Stimulated activated CD8-positive, alpha-beta memory T cell treated with anti-CD3 and anti-CD28 coated beads, Interleukin-4, amount 100 ng/mL, for 4 hours (primary cell): ENCODE measurements at places on chromosomes 16 and 17.

GRCh38 chr16:13926464-13926863 lies 6.5 kb downstream of the ERCC4 start:
- DNase-seq = no peak

- no peak for DNase-seq
Measured at GRCh38 chr16:79286646-79287423, 313.7 kb downstream of the MAF start.

GRCh38 chr17:70172923-70173322 lies 3.6 kb downstream of the KCNJ2 start:
- DNase-seq = no peak

DNA sequence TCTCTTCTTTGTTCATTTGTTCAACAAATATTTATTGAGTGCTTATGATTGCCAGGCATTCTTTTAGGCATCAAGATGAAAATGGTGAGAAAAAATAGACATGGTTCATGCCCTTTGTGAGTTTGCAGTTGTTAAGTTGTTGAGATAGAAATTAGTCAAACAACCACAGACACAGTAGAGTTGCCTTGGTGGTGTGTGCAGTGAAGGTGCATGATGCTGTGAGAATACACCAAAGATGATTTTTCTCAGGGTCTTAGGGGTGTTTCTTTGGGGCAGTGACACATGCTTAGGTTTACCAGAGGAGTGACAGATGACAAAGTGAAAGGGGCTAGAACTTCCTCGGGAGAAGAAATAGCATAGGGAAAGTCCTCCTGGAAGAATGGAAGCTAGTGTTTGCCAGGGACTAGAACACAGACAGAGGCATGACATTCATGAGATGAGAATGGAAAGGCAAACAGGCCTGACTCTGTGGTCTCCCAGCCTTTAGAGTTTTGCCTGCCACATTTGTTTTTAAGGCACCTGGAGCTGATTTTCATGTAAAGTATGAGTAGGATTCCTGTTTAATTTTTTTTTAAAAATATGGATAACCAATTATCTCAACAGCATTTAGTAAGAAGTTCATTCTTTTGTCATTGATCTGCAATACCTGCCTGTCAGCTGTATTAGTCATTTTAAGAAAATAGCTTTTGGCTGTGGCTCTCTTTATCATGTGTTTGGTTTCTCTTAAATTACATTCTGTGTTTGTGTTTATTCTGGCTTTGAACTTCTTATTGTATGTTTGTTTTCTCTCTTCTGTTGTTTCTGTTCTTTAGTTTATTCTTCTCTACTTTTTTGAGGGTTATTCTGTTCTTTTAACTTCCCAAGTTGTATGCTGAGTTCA lies 36.6 kb downstream of the CYLD start:
- DNase-seq = no peak

DNA sequence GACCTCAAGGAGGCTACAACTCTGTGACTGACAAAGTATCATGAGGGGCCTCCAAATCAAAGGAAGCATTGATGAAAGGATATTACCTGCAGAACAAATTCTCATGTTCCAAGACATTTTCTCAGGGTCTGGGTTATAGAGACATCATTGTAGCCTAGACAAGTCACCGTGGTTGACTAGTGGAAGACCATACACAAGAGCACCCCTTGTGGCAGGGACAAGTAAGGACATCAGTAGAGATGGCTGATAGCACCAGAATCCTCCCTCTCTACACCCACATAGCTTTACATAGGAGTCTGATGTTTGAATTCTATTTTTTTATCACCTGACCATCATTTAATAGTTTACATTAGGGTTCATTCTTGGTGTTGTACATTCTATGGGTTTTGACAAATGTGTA lies 32.5 kb upstream of the CDH8 start:
- no peak for DNase-seq

GRCh38 chr16:66703406-66704215 lies 7.1 kb upstream of the CMTM4 start:
- no peak for DNase-seq

- no peak for DNase-seq
Measured at GRCh38 chr16:35532576-35532975, 2073.2 kb downstream of the TP53TG3F start.

DNA sequence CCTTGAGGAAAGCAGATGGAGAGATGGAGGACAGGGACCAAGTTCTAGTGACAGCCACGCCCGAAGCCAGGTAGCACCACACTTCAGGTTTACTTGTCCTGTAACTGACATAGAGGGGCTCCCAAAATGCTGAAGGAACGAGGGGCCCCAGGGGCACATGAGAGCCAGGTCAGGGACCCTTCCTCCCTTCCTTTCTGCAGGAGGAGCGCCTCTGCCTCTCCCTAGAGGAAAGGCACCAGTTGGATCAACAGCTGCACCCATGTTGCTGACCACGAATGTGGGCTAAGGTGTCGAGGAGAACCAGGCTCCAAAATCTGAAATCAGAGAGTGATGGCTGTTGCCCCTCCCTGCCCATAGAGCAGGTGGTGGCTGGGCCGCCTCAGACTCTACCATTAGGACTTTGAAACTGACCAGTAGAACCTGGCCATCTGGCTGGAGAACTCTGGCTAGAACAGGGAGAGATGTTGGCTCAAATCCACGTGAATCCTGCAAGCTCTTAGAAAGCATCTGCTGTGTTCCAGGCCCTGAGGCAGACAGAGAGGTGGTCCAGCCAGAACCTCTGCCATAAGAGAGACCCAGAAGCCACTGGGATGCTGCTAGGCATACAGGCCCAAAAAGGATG lies 218.8 kb downstream of the KATNIP start:
- no peak for DNase-seq

DNA sequence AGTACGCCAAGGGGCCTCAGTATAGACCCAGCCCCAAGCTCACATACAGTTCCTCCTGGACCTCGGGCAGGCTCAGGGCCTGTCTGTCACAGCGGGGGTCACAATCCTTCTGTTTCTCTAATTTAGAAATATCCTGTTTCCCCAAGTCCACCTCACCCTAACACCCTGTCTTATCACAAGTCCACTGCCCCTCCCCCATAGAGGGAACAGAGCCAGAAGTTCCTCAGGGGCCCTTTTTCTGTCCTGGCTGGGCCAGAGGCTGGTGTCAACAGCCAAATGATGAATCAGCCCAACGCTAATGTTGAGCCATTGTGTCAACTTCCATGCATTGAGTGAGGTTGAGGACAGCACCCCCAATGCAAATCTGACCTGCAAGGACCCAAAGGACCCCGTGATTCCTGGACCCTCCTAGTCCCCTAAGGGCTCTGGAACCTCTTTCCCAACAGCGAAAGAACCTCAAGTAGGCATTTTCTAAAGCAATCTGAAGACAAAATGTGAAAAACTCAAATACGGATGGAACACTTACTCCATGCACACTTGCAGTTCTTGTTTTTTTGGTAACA lies 58.6 kb downstream of the PECAM1 start:
- no peak for DNase-seq

DNA sequence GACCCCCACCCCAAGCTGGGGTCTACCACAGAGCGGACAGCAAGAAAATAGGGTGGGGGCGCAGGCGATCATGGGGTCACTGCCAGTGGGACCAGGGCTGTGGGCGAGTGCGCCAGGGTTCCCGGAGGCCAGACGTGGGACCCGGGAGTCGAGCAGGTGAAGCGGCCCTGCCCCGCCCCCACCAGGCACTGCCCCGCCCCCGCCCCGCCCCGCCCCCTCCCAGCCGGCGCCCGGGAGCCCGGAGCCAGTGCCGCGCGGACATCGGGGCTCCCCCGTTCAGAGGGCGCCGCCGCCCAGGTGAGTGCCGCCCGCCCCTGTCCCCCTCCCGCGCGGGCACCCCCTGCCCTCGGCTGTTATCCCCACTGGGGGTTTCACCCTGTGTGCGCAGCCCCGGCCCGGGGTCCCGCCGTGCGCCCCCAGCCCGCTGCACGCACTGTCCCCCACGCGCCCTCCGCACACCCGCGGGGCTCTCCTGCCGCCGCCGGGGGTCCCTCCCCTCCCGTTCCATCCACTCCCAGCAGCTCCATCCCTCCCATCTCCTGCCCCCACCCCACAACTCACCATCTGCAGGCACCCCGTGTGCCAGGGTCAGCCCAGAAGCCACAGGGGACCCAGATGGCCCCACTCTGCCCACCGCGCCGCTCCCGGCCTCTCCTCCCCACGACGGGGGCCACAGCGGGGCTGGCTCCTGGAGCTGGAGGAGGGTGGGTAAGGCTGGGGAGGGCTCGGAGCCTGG lies at the start of gene SSTR5:
Gene SSTR5, plus strand, starts transcription at position 222 of the 736 bp plus-strand sequence. CDS start 6,122 bp downstream, outside the sequence.
- no peak for DNase-seq

GRCh38 chr17:34401165-34401564 lies 38.1 kb upstream of the CCL1 start:
- no peak for DNase-seq

DNA sequence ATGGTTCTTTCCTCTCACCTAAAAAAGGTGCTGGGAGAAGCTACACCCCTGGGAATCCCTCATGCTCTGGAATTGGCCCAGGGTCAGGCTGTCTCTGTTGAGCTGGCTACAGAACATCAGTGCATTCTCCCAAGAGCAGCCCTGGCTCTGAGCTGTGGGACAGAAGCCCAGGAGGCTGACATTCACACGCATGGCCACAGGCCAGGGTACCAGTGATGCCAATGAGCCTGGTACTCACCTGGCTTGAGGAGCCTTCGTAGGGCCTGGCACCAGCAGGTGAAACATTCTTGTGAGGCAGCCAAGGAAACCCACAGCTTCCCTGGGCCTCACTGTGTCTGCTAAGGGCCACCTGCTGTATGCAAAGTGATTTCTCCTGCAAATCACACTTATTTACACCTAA lies 121.7 kb upstream of the CCL2 start:
- no peak for DNase-seq

DNA sequence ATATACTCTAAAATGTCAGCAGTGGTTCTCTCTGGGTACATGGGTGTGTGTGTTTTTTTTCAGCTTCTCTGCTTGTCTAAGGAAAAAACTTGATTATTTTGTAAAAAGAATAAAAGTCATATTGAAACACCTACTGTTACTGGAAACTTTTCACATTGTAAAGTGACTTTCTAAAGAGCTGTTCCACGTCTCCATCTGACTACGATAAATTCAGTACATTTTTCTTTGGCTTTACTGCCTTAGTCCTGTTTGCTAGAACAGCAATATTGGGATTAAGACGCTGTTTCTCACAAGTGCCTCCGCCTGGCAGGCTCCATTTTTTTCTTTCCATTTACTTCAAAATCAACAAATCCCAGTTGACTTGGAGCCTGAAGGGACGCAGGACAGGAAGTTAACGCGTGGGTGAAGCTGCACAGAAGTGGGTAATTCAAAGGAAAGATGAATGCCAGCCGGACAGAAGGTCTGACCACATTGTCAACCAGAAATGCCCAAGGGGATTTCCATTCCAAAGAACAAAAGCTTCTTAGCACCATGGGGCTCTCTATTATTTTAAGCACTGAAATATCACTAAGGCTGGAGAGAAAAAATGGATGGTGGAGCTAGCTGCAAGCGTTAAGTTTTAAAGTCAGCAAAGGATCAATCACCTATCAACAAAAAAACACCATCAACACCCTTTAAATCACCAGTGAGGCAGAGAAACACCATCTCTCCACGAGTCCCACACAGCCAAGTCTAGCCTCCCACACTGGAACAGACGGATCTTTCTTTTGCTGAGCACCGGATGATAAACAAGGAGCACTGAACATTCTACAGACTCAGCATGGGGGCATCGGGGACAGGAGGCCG lies 8.4 kb downstream of the GLOD4 start:
- DNase-seq = no peak

DNA sequence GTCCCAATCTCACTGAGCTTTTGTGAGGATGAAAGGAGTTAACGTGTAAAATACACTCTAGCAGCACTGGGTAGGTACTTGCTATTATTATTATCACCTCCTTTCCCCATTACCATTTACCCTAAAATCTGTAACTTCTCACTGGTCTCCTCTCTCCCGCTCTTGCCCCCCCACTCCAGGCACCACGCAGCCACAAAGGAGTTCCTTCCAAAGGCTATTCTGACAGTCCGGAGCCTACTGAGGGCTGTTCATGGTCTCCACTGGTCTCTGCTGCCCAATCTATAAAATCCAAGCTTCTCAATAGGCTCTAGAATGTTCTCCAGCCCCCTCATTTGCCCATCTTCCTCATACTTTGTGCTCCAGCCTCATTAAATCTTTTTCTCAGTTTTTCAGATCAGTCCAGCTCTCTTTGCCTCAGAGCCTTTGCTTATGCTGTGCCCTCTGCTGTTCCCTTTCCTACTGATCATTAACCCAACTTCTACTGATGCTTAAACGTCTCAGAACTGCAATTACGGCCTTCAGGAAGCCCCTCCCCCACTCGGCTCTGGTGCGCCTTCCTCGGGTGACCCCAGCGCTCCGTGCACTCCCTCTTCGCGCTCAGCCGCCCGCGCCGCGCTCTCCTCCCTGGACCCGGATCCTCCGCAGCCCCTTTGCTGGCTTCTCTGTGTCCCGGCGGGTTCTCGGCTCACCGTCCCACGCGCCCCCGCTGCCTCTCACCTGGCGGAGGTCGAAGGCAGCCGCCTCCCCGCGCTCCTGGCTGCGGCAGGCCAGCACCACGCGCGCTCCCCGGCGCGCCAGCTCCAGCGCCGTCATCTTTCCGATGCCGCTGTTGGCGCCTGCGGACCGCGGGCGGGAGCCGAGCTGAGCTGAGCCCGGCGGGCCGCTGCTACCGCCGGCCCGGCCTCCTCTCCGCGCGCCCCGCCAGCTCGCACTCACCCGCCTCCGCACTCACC lies 737 bp downstream of the DHRS13 start:
- peak; percentile 15 for DNase-seq

DNA sequence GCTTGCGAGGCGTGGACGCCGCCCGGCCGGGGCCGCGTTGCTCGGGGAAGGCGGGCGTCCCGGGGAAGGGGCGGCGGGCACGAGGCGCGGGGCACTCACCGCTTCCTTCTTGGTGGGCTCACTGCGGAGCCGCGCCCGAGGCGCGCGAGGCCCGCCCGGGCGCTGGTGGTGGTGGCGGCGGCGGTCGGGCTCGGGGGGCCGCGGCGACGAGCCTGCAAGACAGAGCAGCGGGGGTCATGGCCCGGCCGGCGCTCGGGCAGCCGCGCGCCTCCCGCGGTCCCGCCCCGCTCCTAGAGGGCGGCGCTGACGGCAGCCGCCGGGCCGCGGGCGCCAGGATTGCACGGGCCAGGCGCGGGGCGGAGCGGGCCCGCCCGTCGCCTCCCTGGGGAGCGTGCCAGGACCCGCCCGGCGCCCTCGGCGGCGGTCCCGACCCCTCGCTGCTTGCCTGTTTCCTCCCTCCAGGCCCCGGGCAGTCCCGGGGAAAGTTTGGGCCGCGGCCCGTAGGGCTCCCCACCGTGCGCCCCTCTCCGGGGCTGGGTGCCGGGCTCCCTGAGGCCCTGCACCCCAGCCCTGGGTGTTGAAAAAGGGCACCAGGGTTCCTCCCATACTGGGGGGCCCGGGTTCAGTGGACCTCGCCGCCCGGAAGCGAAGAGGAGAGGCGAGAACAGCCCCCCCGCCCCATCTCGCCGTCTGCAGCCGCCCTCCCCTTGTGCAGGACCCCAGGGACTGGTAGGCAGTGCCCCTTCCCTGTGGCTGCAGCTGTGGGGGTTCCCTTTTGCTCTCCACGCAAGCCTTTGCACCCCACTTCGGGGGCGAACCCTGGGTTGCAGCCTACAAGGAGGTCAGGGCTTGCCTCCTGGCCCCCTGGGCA lies at the start of gene C16orf74:
Gene C16orf74, minus strand, starts transcription at position 270 of the 871 bp plus-strand sequence. CDS start 15,879 bp downstream, outside the sequence.
- no peak for DNase-seq
